ENCODE measurements at places on chromosomes 12 and 14. TPM values are rescaled to one million over a fixed set of nuclear protein-coding genes. Genes with fewer than 3 reads are reported as not detected.

RNU4-1 gene
- polyA plus RNA-seq: not detected

MBD6 gene
- 12.2 TPM for polyA plus RNA-seq

MUCL1 gene
- polyA plus RNA-seq: not detected

B3GNT4 gene
- 1.5 TPM for polyA plus RNA-seq

TSPAN9 gene
- 0.58 TPM for polyA plus RNA-seq

CYP27B1 gene
- polyA plus RNA-seq: 3.1 TPM

MSI1 gene
- polyA plus RNA-seq: not detected

DBX2 gene
- polyA plus RNA-seq: not detected

SIX6 gene
- not detected for polyA plus RNA-seq

NTS gene
- 0.20 TPM for polyA plus RNA-seq

EGLN3 gene
- polyA plus RNA-seq: 6.7 TPM

HCAR2 gene
- not detected for polyA plus RNA-seq

KLRB1 gene
- not detected for polyA plus RNA-seq

KRT78 gene
- not detected for polyA plus RNA-seq

DIO2 gene
- polyA plus RNA-seq: not detected

BBOF1 gene
- 3.7 TPM for polyA plus RNA-seq

ZFC3H1 gene
- polyA plus RNA-seq: 57.6 TPM

KITLG gene
- not detected for polyA plus RNA-seq

All from K562 (cell line).